ENCODE measurements at places on chromosomes 6 and 20.

DNA sequence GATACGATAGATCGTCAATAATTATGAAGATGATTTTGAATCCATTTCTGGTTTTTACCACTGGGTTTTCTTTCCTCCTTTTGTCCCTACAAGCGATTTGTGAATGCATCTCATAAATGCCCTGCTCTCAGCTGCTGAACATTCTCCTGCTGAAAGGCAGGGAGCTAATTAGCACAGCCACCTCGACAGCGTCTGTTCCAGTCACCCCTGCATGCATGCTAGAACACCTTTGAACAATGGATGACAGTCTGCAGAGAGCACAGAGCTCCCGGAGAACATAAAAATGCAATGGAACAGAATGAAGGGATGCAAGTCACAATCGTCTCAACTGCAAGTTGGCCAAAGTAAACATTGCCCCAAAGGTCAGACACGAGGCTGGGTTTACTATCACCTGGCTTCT, 105.8 kb downstream of the SLC35B3 start:
- no peak for DNase-seq

DNA sequence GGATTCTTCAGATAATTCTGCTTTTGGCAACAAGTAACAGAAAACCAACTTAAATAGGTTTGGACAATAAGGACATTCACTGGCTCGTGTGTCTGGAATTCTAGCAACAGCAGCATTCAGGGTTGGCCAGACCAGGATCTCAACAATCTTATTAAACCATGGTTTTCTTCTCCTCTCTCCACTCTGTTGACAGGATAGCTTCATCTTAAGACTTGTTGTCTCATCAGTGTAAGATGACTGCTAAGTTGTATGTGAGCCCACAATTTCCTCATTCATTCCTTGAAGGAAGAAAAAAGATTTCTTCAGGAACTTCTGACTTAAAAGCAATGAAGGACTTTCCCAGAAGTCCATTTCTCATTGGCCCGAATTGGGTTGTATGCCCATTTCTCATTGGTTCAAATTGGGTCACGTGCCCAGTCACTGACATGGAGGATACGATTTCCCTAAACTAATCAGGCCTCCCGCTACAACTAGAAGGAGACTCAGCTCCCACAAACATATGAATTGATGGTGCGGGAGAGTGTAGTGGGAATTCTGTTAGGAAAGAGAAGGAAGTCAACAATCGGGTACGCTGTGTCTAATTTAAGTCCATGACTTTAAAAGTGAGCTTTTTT, 83.7 kb downstream of the SLC22A3 start:
- DNase-seq, result no peak

GRCh38 chr6:3861424-3861823, 12.3 kb downstream of the FAM50B start:
- DNase-seq, result no peak

DNA sequence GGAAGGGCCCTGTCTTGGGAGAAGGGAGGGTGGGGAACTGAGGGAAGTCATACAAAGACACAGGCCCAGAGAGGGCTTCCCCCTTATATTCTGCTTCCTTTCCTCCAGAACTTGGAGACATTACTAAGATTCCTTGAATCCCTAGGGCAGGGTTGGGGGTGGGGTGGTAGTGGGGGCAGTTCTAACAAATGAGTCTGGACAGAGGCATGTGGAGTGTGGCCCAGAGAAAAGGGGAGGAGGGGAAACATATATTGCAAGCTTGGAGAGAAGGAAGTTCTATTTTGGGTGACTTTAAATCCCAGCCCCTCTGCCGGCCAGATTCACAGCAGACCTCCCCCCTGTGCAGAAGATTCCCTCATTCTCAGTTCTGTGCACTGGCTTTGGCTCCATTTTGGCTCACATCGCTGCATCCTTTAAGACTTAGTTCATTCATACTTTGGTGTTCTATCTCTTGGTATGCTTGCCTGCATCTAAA, 43.7 kb downstream of the DAAM2 start:
- no peak for DNase-seq

- DNase-seq, result no peak
Observed at GRCh38 chr6:170225852-170226417, 64.9 kb downstream of the DLL1 start.

GRCh38 chr6:18276610-18277236, 12.4 kb upstream of the DEK start:
- DNase-seq, result no peak

- DNase-seq, result no peak
Observed at GRCh38 chr6:96645106-96645505, 82.2 kb downstream of the FHL5 start.

DNA sequence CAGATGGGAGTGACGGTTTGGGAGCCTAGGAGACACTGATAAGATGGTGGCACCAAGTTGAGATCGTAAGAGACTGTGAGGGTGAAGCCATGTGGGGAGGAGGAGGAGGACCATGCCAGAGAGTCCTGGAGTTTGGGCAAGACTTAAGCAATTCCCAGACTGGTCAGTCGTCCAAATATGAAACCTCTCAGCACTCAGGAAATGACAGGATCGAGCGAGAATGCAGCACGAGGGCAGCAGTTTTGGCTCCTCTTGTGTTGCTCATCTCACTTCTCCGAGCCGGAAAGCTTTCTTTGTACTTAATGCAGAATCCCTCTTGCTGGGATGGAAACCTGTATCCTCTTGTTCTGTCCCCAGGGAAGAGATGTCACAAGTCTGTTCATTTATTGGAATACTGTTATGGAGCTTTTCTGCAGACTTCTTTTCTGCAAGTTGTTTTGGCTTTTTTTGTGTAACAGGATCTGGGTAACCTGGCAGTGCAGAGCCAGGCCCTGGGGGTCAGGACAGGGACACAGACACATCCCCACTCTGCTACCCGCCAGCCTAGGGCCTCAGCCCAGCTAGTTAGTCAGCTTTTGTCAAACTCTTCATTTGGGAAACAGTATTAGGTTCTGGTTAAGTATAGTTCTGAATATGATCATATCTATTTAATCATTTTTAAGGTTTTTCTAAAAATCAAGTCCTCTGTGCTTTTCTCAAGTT, 34.3 kb downstream of the FNDC1 start:
- DNase-seq, result no peak

DNA sequence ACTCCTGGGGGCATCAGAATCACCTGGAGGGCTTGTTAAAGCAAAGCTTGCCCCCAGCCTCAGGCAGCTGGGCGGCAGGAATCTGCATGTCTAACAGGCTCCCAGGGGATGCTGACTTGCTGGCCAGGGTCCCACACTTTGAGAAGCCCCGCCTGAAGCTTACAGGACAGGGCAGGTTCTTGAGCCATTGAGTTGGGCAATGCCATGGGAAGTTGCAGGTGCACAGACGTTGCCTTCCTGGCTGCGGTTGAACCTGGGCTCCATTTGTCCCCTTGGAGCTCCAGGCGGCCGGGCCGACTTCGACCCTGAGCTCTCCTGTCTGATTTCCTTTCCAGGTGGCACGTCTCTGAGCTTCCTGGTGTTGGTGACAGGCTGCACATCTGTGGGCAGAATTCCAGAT, 46.8 kb downstream of the SYNJ2 start:
- no peak for DNase-seq

DNA sequence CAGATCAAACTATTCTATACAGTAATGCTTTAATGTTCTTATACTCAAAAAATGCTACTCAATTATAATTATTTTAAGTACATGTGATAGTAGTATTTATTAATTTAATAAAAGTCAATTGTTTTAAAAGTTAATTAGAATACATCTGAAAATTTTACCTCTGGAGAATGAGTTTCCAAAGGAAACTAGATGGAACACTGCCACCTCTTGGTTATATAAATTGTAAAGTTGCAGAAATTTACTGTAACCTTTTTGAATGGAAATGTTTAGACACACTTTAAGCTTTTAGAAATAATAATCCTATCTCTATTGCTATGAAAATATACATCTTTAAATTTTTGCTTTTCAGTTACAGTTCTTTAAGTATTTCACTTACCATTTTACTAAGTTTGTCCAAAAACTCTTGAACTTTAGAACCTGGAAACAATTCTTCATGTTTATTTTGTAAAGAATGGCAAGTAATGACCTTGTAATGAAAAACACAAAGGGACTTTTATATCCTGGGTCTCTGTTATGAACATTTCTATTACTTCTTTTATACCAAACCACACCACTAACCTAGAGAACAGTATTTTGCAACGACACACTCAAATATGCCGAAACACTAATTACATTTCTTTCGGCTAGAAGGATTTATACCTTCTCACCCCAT, 10.9 kb upstream of the BMP5 start:
- DNase-seq, result no peak

- DNase-seq, result no peak
Observed at GRCh38 chr20:46108435-46108841, 9.7 kb upstream of the CD40 start.

GRCh38 chr6:79878142-79878748, 69.1 kb downstream of the ELOVL4 start:
- no peak for DNase-seq

- DNase-seq, result no peak
Observed at GRCh38 chr6:71139249-71139648, 149.4 kb upstream of the OGFRL1 start.

GRCh38 chr6:85580878-85581267, 12.8 kb downstream of the SNX14 start:
- no peak for DNase-seq

- DNase-seq, result no peak
Observed at GRCh38 chr20:8424010-8424409, 291.9 kb downstream of the PLCB1 start.

DNA sequence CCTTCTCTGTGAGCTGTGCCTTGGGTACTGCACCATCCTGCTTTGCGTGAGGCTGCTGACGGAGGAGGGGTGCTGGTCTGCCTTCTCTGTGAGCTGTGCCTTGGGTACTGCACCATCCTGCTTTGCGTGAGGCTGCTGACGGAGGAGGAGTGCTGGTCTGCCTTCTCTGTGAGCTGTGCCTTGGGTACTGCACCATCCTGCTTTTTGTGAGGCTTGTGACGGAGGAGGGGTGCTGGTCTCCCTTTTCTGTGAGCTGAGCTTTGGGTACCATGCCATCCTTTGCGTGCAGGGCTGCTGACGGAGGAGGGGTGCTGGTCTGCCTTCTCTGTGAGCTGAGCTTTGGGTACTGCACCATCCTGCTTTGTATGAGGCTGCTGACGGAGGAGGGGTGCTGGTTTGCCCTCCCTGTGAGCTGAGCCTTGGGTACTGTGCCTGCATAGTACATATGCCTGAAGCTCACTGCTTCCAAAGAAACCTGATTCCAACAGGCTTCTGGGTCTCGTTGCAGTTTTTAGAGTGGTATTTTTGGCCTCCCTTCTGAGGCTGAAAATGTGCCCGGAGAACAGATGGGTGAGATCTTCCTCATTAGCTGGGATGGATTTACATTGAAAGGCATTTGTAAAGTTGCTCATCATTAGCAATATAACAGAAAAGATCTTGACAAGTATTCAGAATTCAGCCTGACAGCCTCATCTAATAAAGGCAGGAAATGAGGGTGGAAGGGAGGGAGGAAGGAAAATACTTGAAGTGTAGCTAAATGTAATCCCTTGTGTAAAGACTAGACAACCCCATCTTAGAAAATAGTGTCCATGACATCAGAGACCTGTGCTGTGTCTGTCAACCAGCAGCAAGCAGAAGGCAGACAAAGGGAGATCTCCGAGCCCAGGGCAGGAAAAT, 46.8 kb upstream of the UNC93A start:
- no peak for DNase-seq

- no peak for DNase-seq
Observed at GRCh38 chr6:142752348-142752747, 192.6 kb downstream of the HIVEP2 start.

GRCh38 chr20:25489221-25489871, 81.9 kb downstream of the GINS1 start:
- DNase-seq, result no peak

Data from T-helper 2 cell treated with Interferon-gamma antibody and Interleukin-4, amounts not matched to agents 5 μg/mL and 100 μg/mL, for 36 hours (primary cell).